ENCODE measurements at places on chromosomes 6 and 20.

DNA sequence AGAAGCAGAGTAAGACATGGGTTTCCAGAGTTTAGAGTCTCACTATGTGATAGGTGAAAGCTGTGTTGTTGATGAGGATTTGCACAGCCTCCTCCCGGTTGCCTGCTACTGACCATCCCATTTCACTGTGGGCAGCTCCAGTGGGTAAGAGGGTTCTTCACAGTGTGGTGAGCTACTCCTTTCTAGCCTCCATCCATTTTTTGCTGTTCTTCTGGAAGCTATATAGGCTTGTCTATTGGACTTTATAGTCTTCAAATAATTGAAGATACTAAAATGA is 13.4 kb downstream of the UST start:
- peak; percentile 17 for DNase-seq

DNA sequence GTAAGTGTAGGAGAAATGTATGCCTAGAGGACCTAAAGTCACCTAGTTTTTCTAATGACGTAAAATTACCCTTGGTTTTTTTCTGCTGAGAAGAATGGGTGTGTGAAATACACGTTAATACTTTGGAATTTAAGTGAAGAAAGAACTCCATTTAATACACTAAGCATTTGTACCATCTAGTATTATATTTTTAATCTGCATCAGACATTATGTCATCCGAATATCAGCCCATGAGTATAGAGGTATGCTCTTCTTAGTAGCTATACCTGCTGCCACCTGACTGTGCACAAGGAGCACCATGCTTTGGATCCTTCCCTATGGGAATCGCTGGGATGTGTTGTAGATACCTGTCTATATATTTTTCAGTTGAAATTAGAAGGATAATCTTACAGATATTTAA is 106.4 kb downstream of the QKI start:
- DNase-seq = no peak

GRCh38 chr20:19000078-19000477 is 186.5 kb downstream of the SCP2D1 start:
- no peak for DNase-seq

DNA sequence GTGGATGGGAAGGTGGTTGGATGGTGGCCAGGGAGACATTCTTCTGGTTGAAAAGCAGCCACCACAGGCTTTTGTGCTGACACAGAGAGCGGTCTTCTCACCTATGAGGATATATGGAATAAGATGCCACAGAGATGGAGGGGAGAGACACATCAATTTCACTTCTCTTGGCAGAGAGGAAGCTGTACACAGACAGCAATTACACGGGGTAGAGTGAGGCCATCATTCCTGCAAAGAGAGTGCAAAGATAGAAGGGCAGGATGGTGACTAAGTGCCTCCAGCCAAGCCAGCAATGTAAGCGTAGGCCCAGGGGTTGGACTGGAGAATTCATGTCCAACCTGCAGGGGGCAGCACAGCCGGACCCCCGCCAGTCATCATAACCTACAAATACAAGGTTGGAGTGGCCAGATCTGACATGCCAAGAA is 56.4 kb downstream of the NRN1 start:
- DNase-seq = no peak

DNA sequence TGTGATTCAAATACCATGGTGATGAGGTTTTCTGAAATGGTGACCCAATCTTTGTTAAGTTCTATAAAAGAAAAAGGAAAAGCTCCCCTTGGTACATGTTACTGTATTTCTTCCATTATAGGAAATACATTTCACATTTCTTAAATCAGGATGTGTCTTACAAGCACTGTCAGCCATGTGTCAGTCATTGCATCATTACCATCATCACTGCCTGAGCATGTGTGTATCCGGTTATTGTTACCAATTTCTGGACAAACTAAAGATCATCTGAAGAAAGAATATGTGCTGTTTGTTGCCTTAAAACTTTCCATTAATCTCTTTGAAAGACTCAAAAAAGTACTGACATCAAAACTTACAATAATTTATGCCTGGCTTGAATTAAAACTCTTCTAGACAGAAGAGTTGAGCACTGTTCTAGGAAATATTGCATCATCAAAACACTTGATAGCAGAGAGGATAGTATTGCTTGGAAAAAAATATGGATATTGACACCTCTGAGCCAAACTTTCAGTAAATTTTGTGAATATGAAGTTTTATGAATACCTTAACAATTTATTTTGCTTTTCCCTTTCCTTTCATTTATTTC is 7.1 kb upstream of the TSPYL1 start:
- DNase-seq = no peak

DNA sequence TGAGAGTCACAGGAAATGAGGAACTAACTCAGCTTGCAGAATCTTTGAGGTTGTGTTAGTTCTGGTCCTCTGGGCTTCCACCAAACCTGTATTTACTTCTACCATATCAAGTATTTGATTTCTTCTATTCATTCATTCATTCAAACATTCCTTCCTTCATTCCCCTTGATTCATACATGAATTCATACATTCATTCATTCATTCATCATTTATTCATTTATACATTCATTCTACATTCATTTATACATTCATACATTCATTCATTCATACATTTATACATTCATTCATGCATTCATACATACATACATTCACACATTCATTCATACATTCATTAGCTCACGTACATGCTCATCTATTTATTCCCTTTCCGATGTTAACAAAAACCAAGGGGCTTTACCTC is 120.3 kb downstream of the BMP7 start:
- no peak for DNase-seq

DNA sequence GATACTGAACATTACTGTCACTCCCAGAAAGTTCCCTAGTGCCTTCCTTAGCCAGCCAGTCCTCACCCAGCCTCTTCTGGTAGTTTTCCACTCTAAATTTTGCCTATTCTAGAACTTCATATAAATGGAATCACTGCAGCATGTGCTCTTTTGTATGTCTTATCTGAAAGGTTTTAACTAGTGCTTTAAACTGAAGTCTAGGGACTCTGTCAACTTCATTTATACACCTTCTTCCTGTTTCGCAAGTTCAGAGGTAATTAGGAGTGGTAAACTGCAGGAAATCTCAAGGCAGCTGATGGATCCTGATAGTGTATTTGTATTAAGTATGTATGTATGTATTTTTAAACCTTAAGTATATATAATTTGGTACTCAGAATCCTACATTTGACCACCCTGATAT is 94.3 kb downstream of the TCP11 start:
- DNase-seq = no peak

DNA sequence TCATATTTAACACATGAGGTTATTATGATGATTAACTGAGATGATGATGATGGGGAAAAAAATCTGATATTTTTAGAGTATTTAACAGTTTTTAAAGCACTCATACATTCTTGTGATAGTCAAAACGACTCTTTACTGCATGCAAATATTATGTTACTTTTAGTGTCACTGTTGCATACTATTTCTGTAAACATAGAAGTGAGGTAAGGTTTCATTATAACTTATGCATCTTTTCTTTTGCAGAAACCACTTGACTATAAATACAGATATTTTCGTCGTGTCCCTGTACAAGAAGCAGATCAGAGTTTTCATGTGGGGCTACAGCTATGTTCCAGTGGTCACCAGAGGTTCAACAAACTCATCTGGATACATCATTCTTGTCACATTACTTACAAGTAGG is 30.1 kb downstream of the FBXO9 start:
- DNase-seq = no peak

GRCh38 chr6:122696079-122696478 is 83.4 kb upstream of the FABP7 start:
- no peak for DNase-seq

GRCh38 chr6:95576218-95576997 is 927 bp upstream of the MANEA start:
- no peak for DNase-seq

DNA sequence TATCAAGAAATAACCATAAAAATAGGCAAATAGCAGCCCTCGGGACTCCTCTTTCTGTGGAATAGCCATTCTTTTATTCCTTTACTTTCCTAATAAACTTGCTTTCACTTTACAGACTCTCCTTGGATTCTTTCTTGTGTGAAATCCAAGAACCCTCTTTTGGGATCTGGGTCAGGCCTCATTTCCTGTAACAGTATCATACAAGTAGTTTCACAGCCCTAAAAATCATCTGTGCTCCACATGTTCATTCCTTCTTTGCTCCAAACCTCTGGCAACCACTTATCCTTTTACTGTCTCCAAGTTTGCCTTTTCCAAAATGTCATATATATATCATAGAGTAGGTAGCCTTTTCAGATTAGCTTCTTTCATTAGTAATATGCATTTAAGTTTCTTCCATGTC is 13.5 kb upstream of the NT5E start:
- DNase-seq = no peak

DNA sequence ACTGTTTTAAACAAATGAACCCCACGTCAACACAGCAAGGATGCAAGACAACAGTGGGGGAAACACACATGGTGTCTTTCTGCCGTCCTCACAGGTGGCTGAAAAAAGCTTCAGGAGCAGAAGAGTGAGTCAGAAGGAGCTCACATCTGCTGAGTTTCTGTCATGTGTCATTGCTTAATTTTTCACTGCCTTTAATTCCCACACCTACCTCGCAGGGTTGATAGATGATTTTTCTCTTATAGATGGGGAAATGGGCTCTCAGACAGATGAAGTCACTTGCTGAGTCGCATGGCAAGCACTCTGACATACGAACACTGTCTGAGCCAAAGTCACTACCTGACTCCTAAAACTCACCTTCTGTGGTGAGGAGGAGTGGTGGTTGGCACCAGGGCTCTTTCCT is 28.3 kb upstream of the CARMIL1 start:
- no peak for DNase-seq

Measured in DND-41 (cell line).